ENCODE measurements at places on chromosomes 6 and 20.

- DNase-seq = no peak
These were observed 263.9 kb upstream of the JARID2 start for GRCh38 chr6:14981960-14982359.

GRCh38 chr20:49427751-49428518, 54.5 kb downstream of the KCNB1 start:
- no peak for DNase-seq

DNA sequence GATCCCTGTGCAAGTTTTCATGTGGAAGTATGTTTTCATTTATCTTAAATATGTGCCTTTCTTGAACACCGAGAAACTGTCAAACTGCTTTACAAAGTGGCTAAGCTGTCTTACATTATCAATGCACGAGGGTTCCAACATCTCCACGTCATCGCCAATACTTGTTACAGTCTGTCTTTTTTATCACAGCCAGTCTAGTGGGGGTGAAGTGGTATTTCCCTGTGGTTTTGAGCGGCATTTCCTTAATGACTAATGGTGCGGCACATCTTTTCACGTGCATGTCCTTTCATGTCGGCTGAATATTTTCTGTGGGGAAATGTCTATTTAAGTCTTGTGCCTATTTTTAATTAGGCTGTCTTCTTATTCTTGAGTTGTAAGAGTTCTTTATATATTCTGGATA, 280.4 kb downstream of the FOXC1 start:
- no peak for DNase-seq

GRCh38 chr6:193180-193579, 99.1 kb upstream of the DUSP22 start:
- no peak for DNase-seq

- DNase-seq = peak; percentile 44
These were observed 108.7 kb downstream of the NCOA3 start for GRCh38 chr20:47610247-47610944.

DNA sequence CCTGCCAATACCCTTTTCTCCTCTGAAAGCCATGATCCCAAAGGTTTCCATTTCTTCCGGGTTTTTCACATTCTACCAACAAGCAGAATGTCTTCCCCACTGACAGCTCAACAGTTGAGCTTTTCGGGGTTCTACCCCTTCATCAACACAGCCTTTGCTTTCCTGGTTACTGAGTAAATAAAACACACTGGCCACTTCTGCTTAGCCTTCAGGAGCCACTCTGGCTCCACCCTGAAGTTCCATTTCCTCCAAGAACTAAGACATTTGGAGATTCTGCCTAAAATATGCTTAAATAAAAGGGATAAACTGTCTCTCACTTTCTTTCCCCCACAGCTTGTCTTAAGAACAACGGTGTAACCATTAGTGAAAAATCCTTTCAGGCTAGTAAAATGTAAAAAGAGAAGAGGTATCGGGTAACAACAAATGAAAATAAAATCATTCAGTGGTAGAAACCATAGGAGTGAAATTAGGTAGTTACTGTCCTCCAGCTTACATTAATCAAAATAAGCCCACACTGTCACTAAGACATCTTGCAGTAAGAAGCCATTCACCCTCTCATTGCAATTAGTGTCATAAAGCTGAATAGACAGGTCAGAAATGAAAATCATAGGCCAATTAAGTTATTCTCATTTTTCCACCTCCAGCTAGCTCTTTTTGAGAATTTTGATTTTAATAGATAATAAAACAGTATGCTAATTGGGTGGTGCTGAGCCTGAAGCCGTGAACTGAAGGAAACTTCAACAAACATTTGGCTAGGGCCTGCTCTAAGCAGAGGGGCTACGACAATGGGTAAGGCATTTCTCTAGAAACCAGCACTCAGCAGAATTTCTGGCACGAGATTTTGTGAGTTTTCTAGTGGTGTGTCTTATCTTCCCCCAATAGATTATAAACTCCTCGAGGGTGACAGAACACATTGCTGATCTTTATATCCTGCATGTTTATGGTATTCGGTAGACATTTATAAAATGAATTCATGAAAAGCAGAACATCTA, 194.2 kb downstream of the KHDC1L start:
- no peak for DNase-seq

GRCh38 chr20:53905019-53905819, 165.2 kb downstream of the BCAS1 start:
- no peak for DNase-seq
